ENCODE measurements at places on chromosomes 4 and X. TPM values are rescaled to one million over a fixed set of nuclear protein-coding genes. Genes with fewer than 3 reads are reported as not detected.

DNA sequence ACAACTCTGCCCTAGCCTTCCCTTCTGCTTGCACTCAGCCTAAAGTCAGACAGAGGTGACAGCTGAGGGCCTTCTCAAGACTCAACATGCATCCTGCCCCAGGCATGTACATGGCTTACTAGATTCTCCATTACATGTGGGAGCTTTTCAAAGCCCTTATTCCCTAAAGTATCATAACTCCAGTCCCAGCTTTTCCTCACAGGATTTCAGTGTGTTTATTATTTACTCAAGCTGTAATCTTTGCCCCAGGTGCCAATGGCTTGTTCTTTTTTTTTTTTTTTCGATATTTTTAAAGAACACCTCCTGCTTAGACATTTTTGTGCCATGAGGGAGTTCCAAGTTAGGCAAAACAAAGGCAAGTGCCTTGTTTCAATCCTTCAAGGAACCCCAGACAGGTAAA, 154.0 kb upstream of the RADX start:
- H3K4me1 ChIP-seq: no peaks in the 10 kb centered on the region
- no peak overlapping the region for H3K27ac ChIP-seq
- no peak overlapping the region for H3K4me3 ChIP-seq
- no peaks in the 10 kb centered on the region for H3K27me3 ChIP-seq
- no peak for DNase-seq
- H3K36me3 ChIP-seq: no peaks in the 10 kb centered on the region

DNA sequence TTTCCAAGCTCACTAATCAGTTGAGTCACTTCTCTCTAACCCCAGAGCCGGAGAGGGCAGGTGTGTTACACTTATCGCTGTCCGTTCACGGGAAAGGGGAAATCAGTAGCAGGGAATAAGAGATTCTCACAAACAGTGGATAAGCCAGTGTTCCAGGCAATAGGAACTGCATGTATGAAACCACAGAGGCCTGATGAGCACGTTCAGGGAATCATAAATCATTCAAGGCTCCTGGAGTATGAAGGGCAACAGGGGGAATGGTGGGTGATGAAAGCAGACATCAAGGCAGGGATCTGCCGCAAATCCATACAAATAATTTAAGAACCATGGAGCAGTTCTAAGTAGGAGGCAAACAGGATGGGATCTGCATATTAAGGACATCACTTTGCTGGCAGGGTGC, 59.1 kb upstream of the ADGRG2 start:
- no peaks in the 10 kb centered on the region for H3K36me3 ChIP-seq
- H3K4me1 ChIP-seq: no peaks in the 10 kb centered on the region
- no peak for DNase-seq
- no peak overlapping the region for H3K4me3 ChIP-seq

DNA sequence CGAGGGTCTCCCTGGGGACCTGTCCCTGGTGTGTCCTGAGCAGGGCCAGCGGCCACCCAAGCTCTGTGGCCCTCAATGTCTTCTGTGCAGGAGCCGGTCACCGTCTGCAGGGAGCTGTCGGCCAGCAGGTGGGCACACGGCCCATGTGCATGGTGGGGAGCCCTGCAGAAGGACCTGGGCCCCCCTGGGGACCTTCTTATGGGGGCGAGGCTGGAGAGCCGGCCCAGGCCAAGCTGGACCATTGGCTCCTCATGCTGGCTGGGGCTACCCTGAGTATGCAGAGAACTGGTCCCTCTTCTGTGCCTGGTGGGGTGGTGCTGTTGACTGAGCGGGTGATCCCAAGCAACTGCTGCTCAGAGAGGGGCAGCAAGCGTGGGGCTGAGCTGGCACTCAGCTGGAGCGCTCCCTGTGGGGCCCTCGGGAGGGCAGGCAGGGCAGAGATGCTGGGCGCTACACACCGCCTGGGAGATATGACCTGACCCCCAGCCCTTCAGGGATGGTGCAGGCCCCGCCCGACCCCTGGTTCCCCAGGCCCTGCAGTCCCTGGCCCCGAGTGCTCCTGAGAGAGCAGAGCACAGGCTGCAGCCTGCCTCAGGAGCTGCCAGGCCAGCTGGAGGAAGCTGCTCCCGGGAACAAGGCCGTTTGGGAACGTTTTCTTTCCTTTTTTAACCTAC, 14.8 kb downstream of the NAT8L start:
- no peaks in the 10 kb centered on the region for H3K36me3 ChIP-seq
- H3K27me3 ChIP-seq: no peaks in the 10 kb centered on the region
- H3K4me3 ChIP-seq: no peak overlapping the region

GRCh38 chrX:118652717-118653116, 74.7 kb upstream of the IL13RA1 start:
- DNase-seq: no peak
- no peaks in the 10 kb centered on the region for H3K4me1 ChIP-seq
- no peaks in the 10 kb centered on the region for H3K27me3 ChIP-seq
- H3K27ac ChIP-seq: no peak overlapping the region

GRCh38 chr4:168164915-168165548, 72.7 kb downstream of the ANXA10 start:
- H3K27me3 ChIP-seq: no peaks in the 10 kb centered on the region
- no peaks in the 10 kb centered on the region for H3K36me3 ChIP-seq
- no peak overlapping the region for H3K27ac ChIP-seq
- H3K4me1 ChIP-seq: no peaks in the 10 kb centered on the region
- DNase-seq: no peak

GRCh38 chrX:67734111-67734753, 190.4 kb downstream of the AR start:
- no peak overlapping the region for H3K4me3 ChIP-seq
- no peaks in the 10 kb centered on the region for H3K27me3 ChIP-seq
- no peaks in the 10 kb centered on the region for H3K36me3 ChIP-seq
- no peak for DNase-seq
- H3K27ac ChIP-seq: no peak overlapping the region

DNA sequence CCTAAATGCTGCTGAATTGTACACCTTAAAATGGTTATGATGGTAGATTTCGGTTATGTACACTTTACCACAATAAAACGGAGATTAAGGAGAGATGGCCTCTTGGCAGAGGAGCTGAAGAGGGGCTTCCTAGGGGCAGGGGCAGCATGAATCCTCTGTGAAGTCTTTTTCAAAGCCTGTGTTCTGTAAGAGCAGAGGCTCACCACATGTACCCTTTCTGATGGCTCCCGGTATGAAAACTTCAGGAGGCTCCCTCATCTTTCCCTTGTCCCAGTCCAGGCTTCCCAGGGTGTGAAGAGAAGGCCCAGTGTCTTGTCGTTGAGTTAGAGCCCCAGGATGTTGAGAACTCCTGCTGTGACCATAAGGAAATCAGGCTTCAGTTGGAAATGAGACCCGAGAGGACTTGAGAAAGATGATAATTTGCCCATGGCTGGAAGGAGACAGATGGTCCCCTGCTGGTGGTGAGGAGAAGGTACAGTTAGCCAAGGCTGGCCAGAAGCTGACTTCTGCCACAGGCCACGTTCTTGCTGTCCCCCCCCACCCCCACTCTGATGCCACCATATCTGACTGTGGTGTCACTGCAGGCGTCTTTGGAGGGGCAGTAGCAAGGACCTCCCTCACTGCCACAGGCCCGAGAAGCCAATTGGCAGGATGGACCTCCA, 31.8 kb upstream of the MTM1 start:
- H3K4me3 ChIP-seq: no peak overlapping the region
- DNase-seq: no peak
- no peak overlapping the region for H3K27ac ChIP-seq
- no peaks in the 10 kb centered on the region for H3K4me1 ChIP-seq
- H3K27me3 ChIP-seq: no peaks in the 10 kb centered on the region

- no peak for DNase-seq
- no peaks in the 10 kb centered on the region for H3K36me3 ChIP-seq
- H3K27ac ChIP-seq: no peak overlapping the region
- H3K27me3 ChIP-seq: no peaks in the 10 kb centered on the region
- no peaks in the 10 kb centered on the region for H3K4me1 ChIP-seq
- no peak overlapping the region for H3K4me3 ChIP-seq
Observed at GRCh38 chr4:52014903-52015302, 5.3 kb downstream of the LRRC66 start.

DNA sequence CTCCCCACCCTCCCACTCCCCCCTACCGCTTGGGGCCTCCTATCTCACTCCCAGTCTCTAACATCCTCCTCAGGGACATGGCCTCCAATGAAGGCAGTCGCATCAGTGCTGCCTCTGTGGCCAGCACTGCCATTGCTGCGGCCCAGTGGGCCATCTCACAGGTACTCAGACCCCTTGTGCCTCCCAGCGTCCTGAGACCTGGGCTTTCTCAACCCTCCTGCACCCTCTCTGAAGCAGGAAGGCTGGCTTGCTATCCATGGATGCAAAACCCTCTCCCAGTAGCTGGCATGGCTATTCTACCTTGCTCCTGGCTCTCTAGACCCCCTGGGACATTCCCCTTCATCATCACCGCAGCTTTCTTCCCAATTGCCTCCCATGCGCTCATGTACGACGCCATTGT, 13.3 kb upstream of the UBA1 start:
- H3K4me1 ChIP-seq: no peaks in the 10 kb centered on the region
- no peak overlapping the region for H3K27ac ChIP-seq
- peaks cover 2% of the 10 kb centered on the region for H3K36me3 ChIP-seq

DNA sequence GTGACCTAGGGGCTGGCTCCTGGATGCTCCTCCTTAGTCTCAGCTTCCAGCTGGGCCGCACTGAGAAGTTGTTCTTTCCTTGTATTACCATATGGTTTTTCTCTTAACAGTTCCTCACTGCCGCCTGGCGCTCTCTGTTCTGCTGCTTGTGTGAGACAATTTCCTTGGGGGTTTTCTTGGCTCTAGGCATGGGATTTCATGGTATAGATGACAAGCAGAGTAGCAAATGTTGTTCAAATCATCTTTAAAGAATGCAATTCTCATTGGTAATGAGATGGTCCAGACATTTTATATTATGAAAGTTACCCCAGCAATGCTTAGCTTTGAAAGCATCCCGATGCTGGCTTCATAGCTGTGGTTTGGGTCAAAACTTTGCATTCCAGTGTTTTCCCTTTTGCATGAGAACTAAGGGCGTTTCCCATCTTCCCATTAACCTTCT, 37.6 kb downstream of the SEPTIN11 start:
- no peaks in the 10 kb centered on the region for H3K27me3 ChIP-seq
- DNase-seq: no peak
- H3K4me3 ChIP-seq: no peak overlapping the region
- peaks cover 76% of the 10 kb centered on the region for H3K4me1 ChIP-seq
- H3K36me3 ChIP-seq: no peaks in the 10 kb centered on the region

- peak; percentile 16 for DNase-seq
- H3K36me3 ChIP-seq: no peaks in the 10 kb centered on the region
- no peaks in the 10 kb centered on the region for H3K27me3 ChIP-seq
- no peak overlapping the region for H3K27ac ChIP-seq
- no peak overlapping the region for H3K4me3 ChIP-seq
Observed at GRCh38 chrX:22135994-22136684, 104.0 kb downstream of the PHEX start.

GRCh38 chr4:151953312-151953711, 192.5 kb upstream of the GATB start:
- no peak for DNase-seq
- no peak overlapping the region for H3K27ac ChIP-seq
- H3K36me3 ChIP-seq: no peaks in the 10 kb centered on the region
- no peak overlapping the region for H3K4me3 ChIP-seq
- no peaks in the 10 kb centered on the region for H3K4me1 ChIP-seq

DNA sequence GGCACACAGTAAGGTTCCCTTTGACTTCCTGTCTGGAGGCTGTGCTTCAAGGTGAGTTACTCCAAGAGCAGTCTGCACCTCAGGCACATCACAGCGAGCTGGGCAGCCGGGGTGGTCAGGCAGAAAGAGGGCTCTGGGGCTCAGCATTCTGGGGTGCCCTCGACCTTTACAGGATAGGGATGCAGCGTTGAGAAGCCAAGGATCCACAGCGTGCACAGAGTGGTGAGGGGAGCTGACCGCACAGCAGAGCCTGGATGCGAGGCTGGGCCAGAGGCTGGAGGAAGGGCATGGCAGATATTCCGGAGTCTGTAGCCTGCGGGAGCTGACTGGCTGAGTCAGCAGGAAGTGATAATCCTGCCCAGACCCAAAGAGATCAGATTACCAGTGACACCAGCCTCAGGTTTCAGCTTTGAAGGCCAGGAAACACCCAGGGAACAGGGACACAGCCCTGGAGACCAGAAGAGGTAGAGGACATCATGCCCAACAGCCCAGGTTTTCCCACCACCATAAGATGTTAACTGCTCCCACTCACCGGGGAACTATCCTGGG, 38.4 kb upstream of the PDLIM3 start:
- H3K4me3 ChIP-seq: no peak overlapping the region
- no peaks in the 10 kb centered on the region for H3K36me3 ChIP-seq
- DNase-seq: no peak
- no peak overlapping the region for H3K27ac ChIP-seq
- H3K27me3 ChIP-seq: no peaks in the 10 kb centered on the region
- no peaks in the 10 kb centered on the region for H3K4me1 ChIP-seq

- no peaks in the 10 kb centered on the region for H3K36me3 ChIP-seq
- H3K4me3 ChIP-seq: no peak overlapping the region
- H3K4me1 ChIP-seq: no peaks in the 10 kb centered on the region
- DNase-seq: no peak
- H3K27ac ChIP-seq: no peak overlapping the region
- no peaks in the 10 kb centered on the region for H3K27me3 ChIP-seq
Observed at GRCh38 chr4:93317057-93317456, 511.5 kb upstream of the ATOH1 start.

DNA sequence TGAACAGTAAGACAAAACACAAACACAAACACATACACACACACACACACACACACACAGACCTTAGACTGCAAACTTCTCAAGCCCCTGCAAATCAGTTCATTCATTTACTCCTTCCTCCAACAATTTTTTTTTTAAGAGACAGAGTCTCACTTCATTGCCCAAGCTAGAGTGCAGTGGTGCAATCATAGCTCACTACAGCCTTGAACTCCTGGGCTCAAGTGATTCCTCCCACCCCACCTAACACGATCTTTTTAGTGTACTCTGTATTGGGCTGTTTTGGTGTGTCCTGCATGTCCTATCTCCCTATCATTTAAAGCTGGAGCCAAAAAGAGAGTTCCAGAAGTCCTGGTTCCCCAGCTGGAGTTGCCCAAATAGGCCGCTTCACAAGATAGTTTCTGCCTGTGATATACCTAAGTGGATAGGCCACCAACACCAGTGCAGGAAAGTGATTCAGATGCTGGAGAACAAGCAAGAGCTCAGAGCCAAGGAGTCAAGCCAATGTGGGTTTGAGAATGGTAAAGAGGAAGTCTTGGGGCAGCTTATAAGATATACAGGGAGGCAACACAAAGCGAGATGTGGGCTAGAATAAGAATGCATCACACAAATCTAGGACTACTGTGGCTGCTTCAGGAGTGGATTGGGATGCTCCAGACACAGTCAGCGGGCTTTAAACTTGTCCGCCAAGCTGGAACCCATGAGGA, 85.4 kb upstream of the RAPGEF2 start:
- H3K4me3 ChIP-seq: no peak overlapping the region
- DNase-seq: no peak
- H3K27ac ChIP-seq: no peak overlapping the region
- H3K27me3 ChIP-seq: no peaks in the 10 kb centered on the region
- no peaks in the 10 kb centered on the region for H3K4me1 ChIP-seq

- H3K4me3 ChIP-seq: peak overlapping the region; percentile 16
- DNase-seq: no peak
- no peak overlapping the region for H3K27ac ChIP-seq
- peaks cover 45% of the 10 kb centered on the region for H3K4me1 ChIP-seq
Observed at GRCh38 chr4:56654238-56654632, 26.9 kb downstream of the HOPX start.

GRCh38 chr4:74906771-74907170, 26.1 kb upstream of the PARM1 start:
- no peak for DNase-seq
- no peaks in the 10 kb centered on the region for H3K36me3 ChIP-seq
- no peaks in the 10 kb centered on the region for H3K27me3 ChIP-seq
- no peak overlapping the region for H3K4me3 ChIP-seq
- H3K4me1 ChIP-seq: no peaks in the 10 kb centered on the region

RIBC1 gene
- 1.2 TPM for total RNA-seq

MAGEA4 gene
- not detected for total RNA-seq

GAGE12D gene
- not detected for total RNA-seq

DUSP9 gene
- total RNA-seq: 0.15 TPM

GUCY1B1 gene
- 0.18 TPM for total RNA-seq

GABRE gene
- not detected for total RNA-seq

MXRA5 gene
- total RNA-seq: not detected

GPR173 gene
- not detected for total RNA-seq

RGN gene
- total RNA-seq: not detected
